ENCODE measurements at places on chromosomes 2 and 18. TPM values are rescaled to one million over a fixed set of nuclear protein-coding genes. Genes with fewer than 3 reads are reported as not detected.

- H3K4me1 ChIP-seq, result peaks cover 4% of the 10 kb centered on the region
- H3K27me3 ChIP-seq, result no peaks in the 10 kb centered on the region
- no peaks in the 10 kb centered on the region for H3K36me3 ChIP-seq
- DNase-seq, result no peak
- no peak overlapping the region for H3K4me3 ChIP-seq
These were observed 64.4 kb upstream of the RAPH1 start for GRCh38 chr2:203599509-203599908.

DNA sequence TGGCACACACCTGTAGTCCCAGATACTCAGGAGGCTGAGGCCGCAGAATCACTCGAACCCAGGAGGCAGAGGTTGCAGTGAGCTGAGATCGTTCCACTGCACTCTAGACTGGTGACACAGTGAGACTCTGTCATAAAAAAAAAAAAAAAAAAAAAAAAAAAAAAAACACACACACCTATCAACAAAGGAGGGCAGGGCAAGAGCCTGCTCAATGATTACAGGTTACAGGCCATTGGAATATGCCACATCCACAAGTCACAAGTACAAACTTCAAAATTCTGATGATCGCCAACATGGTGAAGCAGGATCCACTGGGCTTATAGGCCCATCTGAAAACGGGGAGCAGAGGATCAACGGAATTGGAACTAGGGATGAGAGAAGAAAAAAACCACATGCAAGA is 6.3 kb downstream of the MYO5B start:
- no peak for DNase-seq
- H3K36me3 ChIP-seq, result no peaks in the 10 kb centered on the region
- no peaks in the 10 kb centered on the region for H3K4me1 ChIP-seq
- no peak overlapping the region for H3K4me3 ChIP-seq
- H3K27ac ChIP-seq, result no peak overlapping the region
- peaks cover 16% of the 10 kb centered on the region for H3K27me3 ChIP-seq

DNA sequence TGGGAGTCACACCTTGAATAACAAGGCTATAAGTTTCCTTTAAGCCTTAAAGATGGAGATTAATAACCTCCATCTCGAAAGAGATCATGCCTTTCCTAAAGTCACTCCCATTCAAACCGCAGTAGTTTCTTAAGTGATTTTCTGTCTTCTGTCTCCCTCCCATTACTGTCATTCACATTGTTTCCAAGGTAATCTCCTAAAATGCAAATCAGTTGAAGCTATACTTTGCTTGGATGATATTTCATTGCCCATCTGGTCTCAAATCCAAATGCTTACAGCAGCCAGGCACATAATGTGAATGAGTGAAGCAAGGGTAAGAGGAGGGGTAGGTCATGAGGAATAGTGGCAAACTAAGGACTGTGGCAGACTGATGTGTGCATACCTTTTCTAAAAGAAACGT is 116.4 kb downstream of the CCDC141 start:
- no peak for DNase-seq
- no peak overlapping the region for H3K27ac ChIP-seq
- peaks cover 44% of the 10 kb centered on the region for H3K36me3 ChIP-seq

GRCh38 chr2:143692967-143693366 is 563.7 kb downstream of the ARHGAP15 start:
- no peak overlapping the region for H3K4me3 ChIP-seq
- H3K36me3 ChIP-seq, result no peaks in the 10 kb centered on the region
- no peaks in the 10 kb centered on the region for H3K27me3 ChIP-seq
- no peak overlapping the region for H3K27ac ChIP-seq
- DNase-seq, result no peak

- no peak overlapping the region for H3K4me3 ChIP-seq
- no peaks in the 10 kb centered on the region for H3K36me3 ChIP-seq
- H3K27me3 ChIP-seq, result no peaks in the 10 kb centered on the region
- no peaks in the 10 kb centered on the region for H3K4me1 ChIP-seq
These were observed 97.2 kb downstream of the SLC4A3 start for GRCh38 chr2:219724628-219725027.

DNA sequence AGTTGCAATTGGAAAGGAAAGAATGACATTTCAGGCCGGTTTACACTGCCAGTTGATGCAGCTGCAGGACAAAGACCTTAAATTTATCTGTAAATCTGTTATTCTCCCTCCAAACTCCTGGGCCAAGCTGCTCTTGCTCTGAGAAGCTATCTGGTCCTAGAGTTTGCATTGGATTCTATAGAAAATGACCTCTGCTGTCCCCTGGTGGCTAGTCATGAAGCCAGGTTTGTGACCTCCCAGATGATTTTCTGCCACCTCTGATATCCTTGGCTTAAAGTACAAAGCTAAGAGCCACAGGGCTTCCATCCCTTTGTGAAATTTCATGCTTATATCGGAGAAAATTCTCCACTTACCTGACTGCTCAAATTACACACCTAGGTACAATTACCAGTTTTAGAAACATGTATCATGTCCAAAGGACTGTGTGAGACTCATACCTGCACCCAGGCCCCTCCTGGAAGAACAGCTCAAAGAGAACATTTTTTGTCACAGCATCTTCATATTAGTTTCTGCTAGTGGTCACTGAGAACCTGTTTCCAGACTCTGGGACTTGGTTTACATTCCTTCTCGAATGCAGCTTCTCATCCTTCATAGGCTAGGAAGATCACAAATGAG is 28.9 kb upstream of the IER3IP1 start:
- H3K36me3 ChIP-seq, result no peaks in the 10 kb centered on the region
- H3K4me3 ChIP-seq, result no peak overlapping the region
- H3K27ac ChIP-seq, result no peak overlapping the region
- DNase-seq, result peak; percentile 60
- no peaks in the 10 kb centered on the region for H3K27me3 ChIP-seq
- H3K4me1 ChIP-seq, result no peaks in the 10 kb centered on the region

DNA sequence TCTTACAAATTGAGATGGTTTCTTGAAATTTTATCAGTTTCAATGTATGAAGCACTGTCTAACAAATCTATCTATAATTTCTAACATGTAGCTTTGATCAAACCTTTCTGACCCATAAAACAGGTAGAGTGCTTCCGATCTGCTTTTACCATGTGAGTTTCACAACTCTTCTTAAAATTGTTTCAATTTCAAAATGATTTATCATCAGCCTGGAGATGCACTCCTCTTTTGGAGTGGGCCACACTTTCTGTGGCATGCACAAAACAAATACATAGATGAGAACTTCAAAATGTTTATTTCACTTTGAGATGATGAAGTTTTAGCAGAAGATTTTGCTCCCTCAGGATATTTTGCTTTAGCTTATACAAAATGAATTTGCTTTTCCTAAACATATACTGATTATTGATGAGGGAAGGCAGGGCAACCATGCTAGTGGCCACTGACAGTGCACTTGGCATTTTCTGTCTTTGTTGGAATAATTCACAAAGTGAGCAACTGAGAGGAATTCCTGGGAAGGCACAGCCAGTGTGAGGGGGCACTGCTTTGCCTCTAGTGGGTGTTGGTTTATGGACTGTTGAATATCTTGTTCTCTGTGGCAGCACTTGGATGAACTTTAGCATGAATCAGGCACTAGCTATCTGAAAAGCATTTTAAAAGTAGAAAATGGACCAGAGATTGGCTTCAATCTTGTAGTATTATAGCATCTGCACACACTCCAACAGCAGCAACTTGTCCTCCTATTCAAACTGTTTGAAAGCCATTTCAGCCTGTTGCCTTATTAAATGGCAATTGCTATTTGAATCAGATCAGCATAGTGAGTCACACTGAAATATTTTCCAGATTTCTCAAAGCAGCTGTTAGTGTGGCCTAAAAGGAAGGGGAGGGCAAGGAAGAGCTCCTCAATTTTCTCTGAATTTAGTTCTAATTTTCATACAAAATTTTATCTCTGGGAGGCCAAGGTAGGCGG is 193.2 kb downstream of the CCDC85A start:
- H3K36me3 ChIP-seq, result no peaks in the 10 kb centered on the region
- DNase-seq, result no peak
- H3K4me3 ChIP-seq, result no peak overlapping the region

- no peaks in the 10 kb centered on the region for H3K27me3 ChIP-seq
- no peak overlapping the region for H3K27ac ChIP-seq
- no peaks in the 10 kb centered on the region for H3K36me3 ChIP-seq
These were observed 246.6 kb downstream of the LRRTM1 start for GRCh38 chr2:80057956-80058355.

- H3K27me3 ChIP-seq, result no peaks in the 10 kb centered on the region
- no peak for DNase-seq
- peaks cover under 1% of the 10 kb centered on the region for H3K36me3 ChIP-seq
- no peak overlapping the region for H3K4me3 ChIP-seq
- H3K27ac ChIP-seq, result no peak overlapping the region
- H3K4me1 ChIP-seq, result no peaks in the 10 kb centered on the region
These were observed 119.9 kb upstream of the PIEZO2 start for GRCh38 chr18:11269257-11269656.

DNA sequence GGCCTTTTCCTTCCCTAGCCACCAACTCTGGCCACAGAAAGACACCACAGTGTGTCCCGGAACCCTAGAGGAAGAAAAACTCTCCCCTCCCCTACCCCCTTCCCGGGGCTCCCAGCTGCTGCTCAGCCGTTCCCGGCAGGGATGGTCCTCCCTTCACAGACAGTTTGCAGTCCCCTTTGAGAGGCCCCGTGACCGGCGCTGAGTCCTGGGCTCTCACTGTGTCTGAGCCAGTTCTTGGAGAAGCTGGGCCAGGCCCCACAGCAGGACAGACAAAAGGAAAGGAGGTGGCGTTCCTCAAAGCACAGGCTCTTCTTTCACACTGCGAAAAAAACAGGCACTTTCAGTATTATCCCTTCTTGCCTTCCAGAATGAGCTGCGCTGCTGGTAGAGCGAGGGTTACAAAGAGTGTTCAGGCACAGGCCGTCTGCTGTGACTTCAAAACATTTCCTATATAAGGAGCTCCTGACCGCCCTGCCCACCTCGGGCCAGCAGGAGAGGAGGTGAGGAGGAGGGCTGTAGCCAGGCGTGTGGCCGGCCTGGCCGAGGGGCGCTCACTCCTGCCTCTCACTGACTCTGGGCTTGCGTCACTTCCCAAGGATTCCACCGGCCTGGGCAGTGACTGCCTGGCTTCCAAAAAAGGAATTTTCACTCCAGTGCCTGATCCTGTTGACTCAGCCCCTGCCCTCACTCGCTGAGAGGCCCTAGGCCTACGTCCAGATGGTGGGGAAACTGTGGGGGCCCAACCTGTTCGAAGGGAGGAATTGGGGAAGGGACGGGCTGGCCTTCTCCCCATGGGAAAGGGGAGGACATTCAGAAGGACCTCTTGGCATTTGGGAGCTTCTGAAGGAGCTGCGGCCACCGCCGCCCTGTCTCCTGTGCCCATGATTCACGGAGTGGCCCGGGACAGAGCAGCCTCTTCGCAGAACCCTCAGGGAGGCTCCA is 24.9 kb downstream of the CIDEA start:
- no peaks in the 10 kb centered on the region for H3K36me3 ChIP-seq
- H3K27me3 ChIP-seq, result no peaks in the 10 kb centered on the region
- no peak overlapping the region for H3K27ac ChIP-seq
- no peak overlapping the region for H3K4me3 ChIP-seq
- no peaks in the 10 kb centered on the region for H3K4me1 ChIP-seq

DNA sequence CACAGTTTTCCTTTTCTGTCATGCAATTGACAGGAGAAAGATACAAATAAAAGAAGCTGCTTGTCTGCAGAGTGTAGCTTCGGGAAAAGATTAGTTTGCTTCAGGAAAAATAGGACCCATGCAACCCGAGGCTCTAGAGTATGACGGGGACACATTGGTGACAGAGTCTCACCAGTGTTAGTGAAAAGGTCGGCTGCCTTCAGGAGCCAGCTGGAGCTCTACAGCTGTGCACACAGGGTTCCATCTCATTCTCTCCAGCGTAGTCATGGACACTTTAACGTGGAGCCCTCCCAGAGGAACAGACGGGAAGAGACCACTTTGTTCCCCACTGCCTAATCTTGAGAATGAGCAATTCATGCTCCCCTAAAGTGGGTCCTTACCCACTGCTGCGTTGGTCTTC is 42.9 kb downstream of the FECH start:
- H3K4me1 ChIP-seq, result no peaks in the 10 kb centered on the region
- H3K27me3 ChIP-seq, result no peaks in the 10 kb centered on the region
- no peak for DNase-seq

DNA sequence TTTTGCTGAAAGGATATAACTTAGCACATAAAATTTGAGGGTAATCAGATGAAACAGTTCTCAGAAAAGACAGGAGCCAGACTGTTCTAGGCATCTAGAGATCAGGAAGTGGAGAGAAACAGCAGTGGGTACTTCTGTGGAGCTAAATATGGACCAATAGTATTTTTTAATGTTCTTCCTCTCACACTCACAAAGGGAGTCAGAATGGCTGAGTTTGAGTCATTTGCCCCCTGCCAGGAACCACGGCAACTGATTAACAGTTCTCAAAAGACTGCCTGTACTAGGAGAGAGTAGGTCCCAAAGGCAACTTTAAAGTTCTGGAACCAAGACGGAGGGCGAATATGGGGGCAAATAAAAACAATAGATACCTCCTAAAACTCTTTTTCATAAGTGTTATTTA is 107.5 kb downstream of the GULP1 start:
- no peak for DNase-seq
- H3K27me3 ChIP-seq, result no peaks in the 10 kb centered on the region
- H3K4me3 ChIP-seq, result no peak overlapping the region
- H3K4me1 ChIP-seq, result peaks cover 3% of the 10 kb centered on the region

GRCh38 chr2:224181534-224182155 is 142.6 kb upstream of the SERPINE2 start:
- no peaks in the 10 kb centered on the region for H3K36me3 ChIP-seq
- H3K4me1 ChIP-seq, result no peaks in the 10 kb centered on the region
- no peak for DNase-seq
- no peak overlapping the region for H3K27ac ChIP-seq

GRCh38 chr2:111100087-111100764 is 20.5 kb upstream of the BCL2L11 start:
- H3K4me3 ChIP-seq, result no peak overlapping the region
- H3K4me1 ChIP-seq, result no peaks in the 10 kb centered on the region
- no peaks in the 10 kb centered on the region for H3K36me3 ChIP-seq
- no peak for DNase-seq

GRCh38 chr2:234289834-234290590 is 206.9 kb downstream of the ARL4C start:
- no peaks in the 10 kb centered on the region for H3K4me1 ChIP-seq
- H3K27me3 ChIP-seq, result no peaks in the 10 kb centered on the region
- no peak overlapping the region for H3K4me3 ChIP-seq
- no peak overlapping the region for H3K27ac ChIP-seq
- no peaks in the 10 kb centered on the region for H3K36me3 ChIP-seq

GRCh38 chr2:159737917-159738296 is 25.6 kb downstream of the MARCHF7 start:
- peaks cover 71% of the 10 kb centered on the region for H3K36me3 ChIP-seq
- H3K4me3 ChIP-seq, result no peak overlapping the region
- DNase-seq, result no peak

Gene BMP10
- not detected for total RNA-seq

Gene SLC5A7
- total RNA-seq, result not detected

Gene TSPYL6
- not detected for total RNA-seq
